Activated CD4-positive, alpha-beta T cell treated with anti-CD3 and anti-CD28 coated beads for 24 hours (primary cell): ENCODE measurements at places on chromosomes 1 and 21.

- no peak for DNase-seq
Measured at GRCh38 chr1:31781138-31781755, 17.1 kb upstream of the ADGRB2 start.

- no peak for DNase-seq
Measured at GRCh38 chr1:1470626-1471388, 758 bp upstream of the ATAD3B start.

- no peak for DNase-seq
Measured at GRCh38 chr1:21457654-21458053, 17.7 kb downstream of the NBPF3 start.

DNA sequence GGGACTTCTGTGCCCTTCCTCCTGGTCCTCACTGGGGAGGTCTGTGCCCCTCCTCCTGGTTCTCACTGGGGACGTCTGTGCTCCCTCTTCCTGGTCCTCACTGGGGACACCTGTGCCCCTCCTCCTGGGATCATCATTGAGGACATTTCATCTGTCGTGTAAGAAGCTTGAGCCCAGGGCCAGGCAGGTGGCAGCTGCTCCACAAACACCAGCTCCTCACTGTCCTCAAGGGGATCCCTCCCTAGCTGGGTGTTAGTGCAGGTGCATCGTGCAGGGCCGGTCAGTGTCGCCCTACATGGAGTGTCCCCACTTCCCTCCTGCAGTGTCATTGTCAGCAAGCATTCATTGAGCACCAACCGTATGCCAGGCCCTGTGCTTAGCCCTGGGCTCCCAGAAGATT, 312.7 kb downstream of the PTPRU start:
- no peak for DNase-seq

GRCh38 chr1:41547781-41548560, 63.5 kb upstream of the EDN2 start:
- DNase-seq: no peak

- DNase-seq: no peak
Measured at GRCh38 chr1:162956922-162957321, 95.9 kb upstream of the CCDC190 start.

DNA sequence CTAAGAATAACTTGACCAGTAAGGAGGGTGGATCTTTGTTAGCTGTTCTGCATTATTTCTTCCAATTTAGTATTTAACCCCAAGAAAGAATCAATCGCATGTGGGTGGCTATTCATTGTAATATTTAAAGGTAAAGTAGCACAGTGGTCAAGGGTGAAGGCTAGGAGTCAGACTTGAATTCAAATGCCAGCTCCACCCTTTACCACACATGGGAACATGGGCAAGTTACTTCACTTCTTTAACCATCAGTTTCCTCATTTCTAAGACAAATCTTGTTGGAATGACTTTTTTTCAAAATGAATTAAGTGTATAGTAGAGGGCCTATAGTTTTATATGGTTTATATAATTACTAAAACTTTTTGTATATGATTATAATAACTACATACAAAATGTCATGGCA, 71.3 kb upstream of the S1PR1 start:
- DNase-seq: no peak

- DNase-seq: no peak
Measured at GRCh38 chr1:111856411-111857185, 100.9 kb downstream of the DDX20 start.

GRCh38 chr1:39110882-39111281, 84.7 kb downstream of the NDUFS5 start:
- no peak for DNase-seq

- DNase-seq: peak; percentile 10
Measured at GRCh38 chr1:92749024-92749634, 35.8 kb downstream of the EVI5 start.

GRCh38 chr1:173638043-173639021, 3.2 kb downstream of the TEX50 start:
- DNase-seq: no peak

- no peak for DNase-seq
Measured at GRCh38 chr1:229258757-229259060, 12.2 kb upstream of the RAB4A start.

- DNase-seq: no peak
Measured at GRCh38 chr1:60581455-60582220, 500.7 kb upstream of the NFIA start.

DNA sequence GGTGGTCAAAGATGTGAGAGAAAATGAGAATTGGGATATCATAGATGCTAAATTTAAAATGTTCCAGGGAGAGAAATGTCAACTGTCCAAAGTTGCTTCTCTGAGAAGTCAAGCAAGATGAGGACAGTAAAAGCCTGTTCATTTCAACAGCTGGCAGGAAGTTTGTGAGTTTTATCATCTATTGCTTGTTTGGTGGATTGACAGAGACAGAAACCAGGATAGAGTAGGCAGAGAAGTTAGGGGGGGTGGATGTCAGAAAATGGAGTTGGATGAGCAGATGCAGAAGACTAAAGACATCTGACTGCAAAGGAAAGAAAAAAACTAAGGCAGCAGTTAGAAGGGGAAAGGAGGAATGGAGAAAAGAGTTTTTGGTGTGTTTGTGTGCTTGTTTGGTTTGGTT, 78.4 kb downstream of the AK5 start:
- DNase-seq: no peak

DNA sequence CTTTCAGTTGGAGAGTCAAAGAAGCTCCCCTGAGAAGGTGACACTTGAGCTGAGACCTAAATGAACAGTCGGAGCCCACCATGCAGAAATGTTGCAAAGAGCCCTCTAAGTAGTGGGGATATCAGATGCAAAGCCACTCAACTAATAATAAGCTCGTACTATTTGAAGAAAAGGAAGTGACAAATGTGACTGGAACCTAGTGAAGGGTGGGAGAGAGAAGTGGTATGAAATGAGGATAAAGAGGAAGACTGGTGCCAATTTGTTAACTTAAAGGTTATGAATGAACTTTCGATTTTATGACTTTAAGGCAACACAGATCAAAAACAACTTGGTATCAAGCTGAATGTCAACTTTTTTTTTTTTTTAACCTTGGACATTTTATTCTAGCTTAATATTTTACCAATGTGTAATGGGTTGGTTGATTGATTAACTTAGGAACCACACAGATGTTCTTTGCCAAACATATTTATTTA, 14.7 kb downstream of the LYPLAL1 start:
- no peak for DNase-seq

DNA sequence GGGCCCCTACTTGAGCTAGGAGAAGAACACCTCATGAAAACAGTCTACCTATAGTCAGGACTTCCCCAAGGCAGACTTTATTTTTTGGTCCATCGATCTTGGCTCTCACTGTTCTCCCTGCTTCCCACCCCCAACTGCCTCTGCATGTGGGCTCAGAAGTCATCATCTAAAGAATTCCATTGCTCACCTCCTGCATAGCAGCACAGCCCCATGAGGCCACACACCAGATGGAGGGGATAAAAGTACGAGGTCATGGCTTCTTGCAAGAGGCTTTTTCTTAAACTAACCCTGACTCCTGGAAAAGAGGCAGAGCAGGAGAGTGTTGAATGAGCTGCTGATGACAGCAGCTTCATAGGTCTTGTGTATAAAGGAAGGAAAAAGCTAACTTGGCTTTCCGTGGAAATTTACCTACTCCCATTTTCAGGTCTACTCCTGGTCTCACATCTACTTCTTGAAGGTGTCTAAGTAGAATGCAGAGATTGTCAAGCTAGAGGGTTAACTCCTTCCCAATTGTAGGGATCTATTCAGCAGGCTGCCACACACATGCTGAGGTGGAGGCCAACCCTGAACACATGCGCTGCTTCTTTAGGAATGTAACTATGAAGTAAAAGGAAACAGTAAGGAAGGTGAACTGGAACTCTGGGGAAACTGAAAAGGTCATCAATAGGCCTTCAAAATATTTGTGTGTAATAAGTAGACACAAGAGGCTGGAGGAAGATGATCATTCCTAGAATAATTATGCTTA, 18.7 kb downstream of the WNT2B start:
- no peak for DNase-seq

DNA sequence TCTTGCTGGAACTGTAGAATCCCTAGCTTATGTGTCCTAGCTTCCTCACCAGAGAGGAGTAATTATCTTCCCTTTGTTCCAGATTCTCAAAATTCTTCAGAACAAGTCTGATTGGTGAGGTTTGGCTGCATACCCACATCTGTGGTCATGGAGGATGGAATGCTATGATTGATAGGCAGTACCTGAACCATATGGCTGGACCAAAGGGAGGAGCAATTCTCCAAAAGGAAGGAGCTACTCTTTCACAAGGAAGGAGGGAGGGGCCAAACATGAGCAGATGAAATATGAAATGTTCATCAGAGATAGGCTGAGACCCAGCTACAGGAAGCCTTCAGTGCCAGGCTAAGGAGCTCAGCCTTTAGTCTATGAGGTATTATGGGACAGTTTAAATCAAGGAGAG, 5.0 kb upstream of the RNF19B start:
- no peak for DNase-seq

- DNase-seq: no peak
Measured at GRCh38 chr1:154808261-154808908, 61.7 kb downstream of the KCNN3 start.

DNA sequence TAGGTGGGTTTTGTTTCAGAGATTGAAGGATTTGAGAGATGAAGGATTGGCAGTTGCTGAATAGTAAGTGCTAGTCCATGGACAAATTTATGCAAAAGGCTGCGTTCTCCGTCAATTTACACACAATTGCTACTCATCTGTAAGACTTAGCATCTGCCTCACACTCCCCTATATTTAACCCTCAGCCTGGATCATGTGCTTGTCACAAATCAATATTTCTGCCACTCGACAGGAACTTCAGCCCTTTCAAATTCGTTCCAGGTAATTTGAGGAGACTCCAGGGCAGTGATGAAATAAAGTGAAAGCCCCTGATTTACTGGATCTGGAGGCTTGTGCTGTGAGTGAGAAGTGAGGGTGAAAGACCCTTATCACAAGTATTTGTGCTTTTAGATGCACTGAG, 105.6 kb upstream of the UBE2U start:
- DNase-seq: no peak

- no peak for DNase-seq
Measured at GRCh38 chr1:48947761-48948537, 171.3 kb upstream of the BEND5 start.

- no peak for DNase-seq
Measured at GRCh38 chr21:14477841-14478240, 68.3 kb downstream of the SAMSN1 start.

DNA sequence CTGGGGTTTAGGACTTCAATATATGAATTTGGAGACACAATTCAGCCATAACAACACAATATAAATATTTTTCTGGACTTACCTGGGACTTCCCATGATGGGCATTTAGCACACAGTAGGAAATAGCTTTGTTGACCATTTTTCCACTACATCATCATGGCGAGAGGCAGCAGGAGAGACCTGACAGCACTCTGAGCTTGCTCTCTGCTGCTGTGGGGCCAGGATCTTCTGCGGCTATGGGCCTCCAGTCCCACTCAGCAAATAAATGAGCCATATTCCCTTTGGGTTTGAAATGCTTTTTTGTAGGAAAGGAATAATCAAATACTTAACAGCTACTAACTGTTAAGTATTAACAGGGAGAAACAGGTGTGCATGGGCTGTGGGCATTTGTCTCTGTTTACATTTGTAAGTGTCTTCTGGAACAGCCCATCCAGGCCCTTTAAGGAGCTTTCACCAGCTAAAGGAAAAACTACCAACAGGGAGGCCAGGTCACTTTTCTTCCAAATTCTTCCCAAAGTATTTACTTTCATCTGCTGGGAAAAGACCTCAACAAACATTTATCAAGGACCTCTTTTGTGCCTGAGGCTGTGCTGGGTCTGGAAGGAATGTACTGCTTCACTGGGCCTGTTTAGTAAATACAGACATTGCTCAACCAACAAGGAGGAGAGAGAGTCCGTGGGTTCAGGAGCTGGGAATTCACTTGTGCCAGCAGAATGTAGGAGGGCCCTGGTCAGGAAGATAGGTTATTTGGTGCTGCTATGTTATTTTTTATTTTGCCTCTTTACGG, 133.2 kb downstream of the LRIG2 start:
- no peak for DNase-seq

DNA sequence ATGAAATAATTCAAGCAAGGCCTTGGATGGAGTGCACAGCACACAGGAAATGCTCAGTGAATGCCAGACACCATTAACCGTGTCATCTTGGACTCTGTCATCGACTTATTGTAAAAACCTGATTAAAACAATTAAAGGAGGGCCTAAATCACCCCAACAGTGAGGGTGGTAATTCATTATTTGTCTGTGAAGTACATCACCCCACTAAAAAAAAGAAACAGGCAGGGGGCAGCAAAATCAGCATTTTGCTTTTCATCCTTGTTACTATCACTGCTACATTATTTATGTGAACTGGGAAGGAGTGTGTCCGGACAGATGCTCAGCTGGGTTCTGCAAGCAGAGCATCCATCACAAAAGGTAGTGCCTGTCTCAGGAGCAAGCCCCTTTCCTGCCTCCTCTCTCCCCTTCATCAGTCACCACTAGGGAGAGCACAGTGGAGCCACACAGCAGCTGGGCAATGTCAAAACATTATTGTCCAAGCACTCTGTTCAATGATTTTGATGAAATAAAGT, 98.5 kb downstream of the RERE start:
- DNase-seq: no peak

DNA sequence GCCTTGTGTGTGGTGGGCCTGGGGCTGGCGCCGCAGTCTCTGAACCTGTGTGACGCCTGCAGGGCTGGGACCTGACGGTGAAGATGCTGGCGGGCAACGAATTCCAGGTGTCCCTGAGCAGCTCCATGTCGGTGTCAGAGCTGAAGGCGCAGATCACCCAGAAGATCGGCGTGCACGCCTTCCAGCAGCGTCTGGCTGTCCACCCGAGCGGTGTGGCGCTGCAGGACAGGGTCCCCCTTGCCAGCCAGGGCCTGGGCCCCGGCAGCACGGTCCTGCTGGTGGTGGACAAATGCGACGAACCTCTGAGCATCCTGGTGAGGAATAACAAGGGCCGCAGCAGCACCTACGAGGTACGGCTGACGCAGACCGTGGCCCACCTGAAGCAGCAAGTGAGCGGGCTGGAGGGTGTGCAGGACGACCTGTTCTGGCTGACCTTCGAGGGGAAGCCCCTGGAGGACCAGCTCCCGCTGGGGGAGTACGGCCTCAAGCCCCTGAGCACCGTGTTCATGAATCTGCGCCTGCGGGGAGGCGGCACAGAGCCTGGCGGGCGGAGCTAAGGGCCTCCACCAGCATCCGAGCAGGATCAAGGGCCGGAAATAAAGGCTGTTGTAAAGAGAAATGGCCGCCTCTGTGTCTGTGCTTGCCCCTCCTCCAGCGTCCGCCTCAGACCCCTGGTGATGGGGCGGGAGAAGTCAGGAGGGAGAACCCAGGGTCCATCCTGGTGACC, 788 bp downstream of the ISG15 start:
- no peak for DNase-seq

DNA sequence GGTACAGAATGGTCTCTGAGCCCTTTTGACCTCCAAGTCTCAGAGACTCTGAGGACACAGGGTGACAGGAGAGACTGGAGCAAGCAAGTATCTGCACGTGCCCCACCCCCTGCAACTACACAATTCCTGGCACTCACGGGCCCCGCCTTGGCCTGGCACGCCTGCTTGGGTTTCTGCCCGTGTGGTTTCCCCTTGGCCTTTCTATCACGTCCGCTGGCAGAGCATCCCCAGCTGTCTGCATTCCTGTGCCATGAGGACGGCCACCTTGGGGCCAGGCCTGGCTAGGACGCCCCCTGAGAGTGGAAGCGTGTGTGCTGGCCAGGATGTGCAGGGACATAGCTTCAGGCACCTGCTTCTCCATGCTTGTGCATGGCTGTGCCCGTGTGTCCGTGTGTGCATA, 14.3 kb upstream of the EDN2 start:
- DNase-seq: no peak

- DNase-seq: peak; percentile 10
Measured at GRCh38 chr21:30340714-30341573, 3.5 kb upstream of the KRTAP27-1 start.
